ENCODE measurements at places on chromosomes 5 and 9. TPM values are rescaled to one million over a fixed set of nuclear protein-coding genes. Genes with fewer than 3 reads are reported as not detected.

DNA sequence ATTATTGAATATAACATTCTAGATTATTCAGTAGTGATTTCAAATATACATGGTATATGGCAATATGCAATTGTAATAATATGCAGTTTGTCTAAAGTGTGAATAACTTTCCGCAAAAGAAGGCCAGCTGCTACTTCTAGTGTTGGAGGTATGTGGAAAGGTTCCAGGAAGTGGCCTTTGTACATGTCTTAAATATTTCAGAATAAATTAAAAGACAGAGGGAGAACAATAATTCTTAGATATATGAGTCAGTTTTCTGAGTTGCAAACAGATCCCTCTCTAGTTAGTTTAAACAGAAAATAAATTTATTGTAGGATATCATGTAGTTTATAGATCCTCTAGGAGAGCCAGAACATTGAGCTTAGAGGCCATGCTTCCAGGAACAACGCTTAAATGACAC is 210.8 kb upstream of the ELL2 start:
- no peak for DNase-seq

Gene KCNV2
- not detected for total RNA-seq

GRCh38 chr5:164563370-164563769 is 1058.0 kb downstream of the MAT2B start:
- DNase-seq, result no peak

Gene ABO
- total RNA-seq, result not detected

Gene RRAGA
- 43.8 TPM for total RNA-seq

DNA sequence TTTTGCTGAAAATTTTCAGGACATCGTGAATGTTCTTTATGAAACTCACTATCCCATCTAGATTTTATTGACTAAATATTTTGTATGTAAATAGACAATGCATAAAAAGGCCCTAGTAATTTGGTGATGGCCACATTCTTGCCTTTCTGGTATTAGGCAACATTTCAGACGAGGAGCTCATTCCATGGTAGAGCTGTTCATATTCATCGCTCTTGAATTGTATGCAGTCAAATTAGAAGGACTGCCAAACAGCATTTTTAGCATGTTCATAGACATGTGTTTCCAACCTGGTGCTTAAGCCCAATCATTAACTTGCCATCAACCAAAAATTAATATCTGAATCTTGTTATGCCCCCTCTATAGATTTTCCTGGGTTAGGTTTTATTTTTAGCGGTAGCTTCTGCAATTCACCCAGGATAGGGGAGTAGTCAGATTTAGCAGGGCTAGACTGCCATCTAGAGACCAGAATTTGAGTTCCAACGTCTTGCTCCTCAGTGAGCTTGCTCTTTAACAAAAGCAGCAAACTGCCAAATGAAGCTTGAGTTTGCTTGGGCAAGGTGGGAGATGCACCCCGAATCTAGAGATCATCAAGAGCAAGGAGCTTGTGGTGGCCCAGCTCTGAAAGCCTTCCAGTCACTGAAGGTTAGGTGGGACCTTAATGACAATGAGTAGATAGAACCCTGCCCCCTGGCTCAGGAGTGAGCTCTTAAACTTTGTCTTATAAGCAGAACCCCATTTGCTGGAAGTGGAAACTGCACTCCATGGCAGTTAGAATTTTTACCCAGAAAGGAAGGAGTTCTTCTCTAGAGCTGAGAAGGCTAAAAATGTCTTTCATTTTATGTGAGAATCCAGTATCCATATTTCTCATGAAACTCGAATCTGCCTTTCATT is 456.2 kb downstream of the RASEF start:
- DNase-seq, result no peak

GRCh38 chr5:19988457-19988856 is 457 bp upstream of the CDH18 start:
- DNase-seq, result no peak

DNA sequence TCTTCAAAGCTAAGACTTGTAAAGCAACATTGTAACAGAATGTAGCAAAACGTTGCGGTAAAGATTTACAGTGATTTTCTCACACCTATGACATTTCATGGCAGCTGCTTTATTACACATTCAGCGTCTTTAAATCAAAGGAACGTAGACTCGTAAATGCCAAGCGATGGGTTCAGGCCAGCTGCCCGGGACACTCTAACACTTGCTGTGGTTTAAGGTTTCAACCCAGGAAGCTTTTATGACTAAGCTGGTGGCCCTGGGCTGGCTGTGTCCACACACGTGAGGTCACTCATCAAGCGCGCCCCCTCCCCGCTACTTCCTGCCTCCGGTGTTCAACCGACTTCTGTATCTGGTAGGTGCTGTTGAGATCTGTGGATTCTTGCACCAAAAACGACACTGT is 2.5 kb downstream of the SLC6A18 start:
- DNase-seq, result no peak

DNA sequence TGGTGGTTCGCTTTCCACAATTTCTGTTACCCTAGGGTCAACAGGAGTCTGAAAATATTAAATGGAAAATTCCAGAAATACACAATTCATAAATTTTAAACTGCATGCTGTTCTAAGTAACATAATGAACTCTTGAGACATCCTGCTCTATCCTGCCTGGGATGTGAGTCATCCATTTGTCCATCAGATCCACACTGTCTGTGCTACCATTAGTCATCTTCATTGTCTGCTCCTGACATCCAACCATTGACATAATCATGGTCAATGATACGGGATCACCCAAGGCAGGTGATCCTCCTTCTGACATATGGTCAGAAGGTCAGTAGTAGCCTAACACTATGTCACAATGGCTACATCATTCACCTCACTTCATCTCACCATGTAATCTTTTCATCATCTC is 276.7 kb upstream of the KIF2A start:
- DNase-seq, result no peak

DNA sequence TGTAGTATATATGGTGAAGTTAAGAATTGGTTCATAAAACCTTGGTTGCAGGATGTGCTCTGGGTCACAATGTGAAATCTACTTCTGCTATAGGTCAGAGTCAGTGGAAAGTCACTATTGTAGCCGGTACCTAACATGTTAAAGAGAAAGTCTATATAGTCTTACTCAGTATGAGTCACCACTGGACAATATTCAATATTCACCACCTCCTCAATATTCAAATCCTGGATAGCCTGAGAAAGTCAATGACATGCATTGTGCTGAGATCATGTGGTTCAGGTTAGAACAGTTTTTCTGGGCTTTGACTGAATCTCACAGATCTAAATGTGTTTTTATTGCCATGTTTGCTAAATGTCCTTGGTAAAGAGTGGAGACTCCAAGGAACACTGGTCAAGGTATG is 108.8 kb downstream of the HMHB1 start:
- DNase-seq, result no peak

Gene GABRA6
- total RNA-seq, result not detected

DNA sequence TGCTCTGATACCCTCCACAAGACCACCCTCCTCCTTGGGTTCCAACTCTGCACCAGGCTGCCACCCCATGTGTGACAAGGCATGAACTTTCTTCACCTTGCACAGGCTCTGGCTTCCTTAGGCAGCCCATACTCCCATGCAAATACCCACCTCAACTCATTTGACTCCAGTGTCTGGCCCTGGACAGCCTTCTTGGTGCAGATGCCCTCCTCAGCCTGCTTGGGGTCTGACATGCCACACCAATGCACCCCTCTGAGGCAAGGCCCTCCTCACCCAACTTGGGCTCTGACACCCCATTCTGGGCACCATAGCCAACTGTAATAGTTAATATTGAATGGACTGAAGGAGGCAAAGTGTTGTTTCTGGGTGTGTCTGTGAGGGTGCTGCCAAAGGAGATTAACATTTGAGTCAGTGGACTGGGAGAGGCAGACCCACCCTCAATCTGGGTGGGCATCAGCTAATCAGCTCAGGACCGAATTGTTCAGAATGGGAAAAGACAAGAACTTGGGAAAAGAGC is 115.0 kb upstream of the EPB41L4A start:
- DNase-seq, result no peak

DNA sequence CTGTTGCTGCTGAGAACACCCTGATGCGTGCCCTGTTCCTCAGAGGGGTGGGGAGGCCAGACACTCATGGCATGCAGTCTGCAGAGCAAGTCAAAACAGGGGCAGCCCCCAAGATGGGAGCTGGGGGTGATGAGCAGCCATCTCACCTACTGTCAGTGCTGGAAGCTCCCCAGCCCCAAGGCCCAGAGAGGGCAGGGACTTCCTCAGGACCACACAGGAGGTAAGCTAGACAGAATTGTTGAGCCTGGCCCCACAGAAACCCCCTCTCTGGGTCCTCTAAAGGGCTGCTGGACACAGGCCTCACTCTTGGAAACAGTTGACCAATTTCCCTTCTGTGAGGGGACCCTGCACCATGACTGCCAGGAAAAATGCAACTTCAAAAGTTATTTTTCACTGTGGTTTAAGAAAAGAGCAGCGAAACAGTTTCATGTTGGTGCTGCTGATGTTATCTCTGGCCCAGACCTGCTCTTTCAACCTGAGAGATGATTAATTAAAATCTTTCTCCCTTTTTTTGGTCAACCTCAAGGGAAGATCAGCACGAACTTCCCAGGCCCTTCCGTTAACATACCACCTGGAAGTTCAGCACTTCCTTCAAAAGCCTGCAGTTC is 9.6 kb downstream of the CSF2 start:
- DNase-seq, result peak; percentile 69

GRCh38 chr5:171467107-171467506 is 47.7 kb downstream of the FGF18 start:
- no peak for DNase-seq

Gene LECT2
- total RNA-seq, result not detected

Gene PRUNE2
- total RNA-seq, result 0.24 TPM

DNA sequence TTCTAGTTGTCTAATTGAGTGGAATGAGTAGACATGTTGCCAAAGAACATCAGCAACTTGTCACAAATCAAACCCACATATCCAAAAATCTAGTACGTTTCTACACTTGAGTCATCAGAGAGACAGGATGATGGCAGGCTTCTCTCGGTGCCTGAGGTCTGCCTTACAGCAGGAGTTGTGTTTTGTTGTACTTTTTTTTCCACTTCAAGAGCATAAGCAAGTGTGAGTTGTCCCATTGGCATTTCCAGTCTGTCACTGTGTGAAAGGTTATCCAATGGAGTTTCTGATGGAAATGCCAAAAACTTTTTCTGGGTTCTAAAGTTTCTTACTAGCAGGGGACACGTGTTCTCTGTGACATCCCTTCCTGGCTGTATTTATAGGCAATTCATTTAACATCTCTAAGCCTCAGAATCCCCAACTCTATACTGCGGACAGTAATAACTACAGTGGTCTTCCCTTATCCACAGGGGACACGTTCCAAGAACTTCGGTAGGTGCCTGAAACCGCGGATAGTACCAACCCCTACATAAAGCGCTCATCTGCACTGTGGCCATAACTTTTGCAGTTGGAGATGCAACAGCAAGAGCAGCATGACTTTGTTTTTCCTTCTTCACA is 246.5 kb downstream of the SYK start:
- peak; percentile 73 for DNase-seq

Gene PCDHA5
- not detected for total RNA-seq

DNA sequence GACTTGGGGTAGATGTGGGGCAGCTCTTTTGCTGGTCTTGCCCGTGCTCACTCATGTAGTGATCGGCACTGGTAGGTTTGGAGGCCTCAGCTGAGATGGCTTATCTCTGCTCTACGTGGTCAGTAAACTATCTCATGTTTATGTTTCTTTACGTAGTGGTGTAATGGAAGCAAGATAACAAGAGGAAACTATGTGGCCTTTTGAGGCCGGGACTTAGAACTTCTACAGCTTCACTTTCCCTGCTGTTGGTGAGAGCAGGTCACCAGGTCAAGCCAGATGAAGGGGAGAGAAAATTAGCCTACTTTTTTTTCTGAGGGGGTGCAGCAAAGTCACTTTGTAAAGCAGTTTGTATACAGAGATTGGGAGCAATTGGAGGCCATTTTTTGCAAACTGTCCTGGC is 8.5 kb downstream of the FOCAD start:
- DNase-seq, result no peak

Gene IL4
- total RNA-seq, result 6.4 TPM

- no peak for DNase-seq
Observed at GRCh38 chr5:95059636-95060035, 225.3 kb downstream of the MCTP1 start.

- no peak for DNase-seq
Observed at GRCh38 chr9:87243602-87244001, 254.1 kb upstream of the DAPK1 start.

DNA sequence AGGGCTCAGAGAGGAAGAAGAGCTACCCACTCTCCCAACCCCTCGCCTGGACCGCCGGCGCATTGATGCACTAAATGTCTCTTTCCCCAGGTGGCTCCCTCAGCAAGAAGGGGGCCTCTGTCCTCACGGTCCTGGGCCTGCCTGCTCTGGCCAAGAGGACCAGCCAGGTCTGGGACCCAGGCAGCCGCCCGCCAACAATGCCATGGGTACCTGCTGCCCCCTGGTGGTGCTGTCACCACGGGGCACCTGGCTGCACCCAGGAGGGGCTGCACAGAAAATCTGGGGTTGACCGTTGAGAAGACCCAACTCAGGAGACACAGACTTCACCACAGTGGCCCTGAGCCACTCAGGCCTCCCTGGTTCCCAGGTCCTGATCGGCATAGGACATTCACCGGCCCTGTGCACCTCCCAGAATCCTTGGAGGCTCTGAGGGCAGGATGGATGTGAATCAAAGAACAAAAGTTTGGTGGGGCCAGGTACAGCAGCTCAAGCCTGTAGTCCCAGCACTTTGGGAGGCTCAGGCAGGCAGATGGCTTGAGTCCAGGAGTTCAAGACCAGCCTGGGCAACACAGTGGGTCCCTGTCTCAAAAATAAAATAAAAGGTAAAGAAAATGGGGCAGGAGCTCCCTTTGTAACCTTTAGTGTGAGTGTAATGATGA is 2.4 kb upstream of the VAV2 start:
- peak; percentile 83 for DNase-seq

DNA sequence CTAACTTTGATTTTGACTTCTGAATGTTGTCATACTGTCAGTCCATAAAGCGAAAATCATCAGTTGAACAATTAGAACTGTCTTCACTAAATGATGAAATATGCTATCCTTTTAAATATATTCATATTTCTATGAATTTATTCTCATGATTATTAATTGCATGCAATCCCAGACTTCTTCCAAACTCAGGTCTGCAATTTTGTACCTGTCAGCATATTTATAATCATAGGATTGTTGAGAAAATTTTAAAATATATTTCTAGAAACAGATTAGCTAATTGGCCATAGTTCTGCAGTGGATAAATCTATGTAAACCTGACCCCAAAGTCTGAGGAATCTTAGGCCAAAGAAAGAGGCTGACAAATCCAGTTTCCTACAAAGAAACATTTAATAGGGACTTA is 347.5 kb downstream of the SLCO4C1 start:
- no peak for DNase-seq

Gene FAM53C
- total RNA-seq, result 17.2 TPM

GRCh38 chr9:87516222-87516925 is 18.7 kb downstream of the DAPK1 start:
- DNase-seq, result no peak

Gene OR5C1
- total RNA-seq, result not detected

Gene UNC13B
- 3.6 TPM for total RNA-seq

GRCh38 chr9:13491493-13492424 is 212.3 kb upstream of the MPDZ start:
- no peak for DNase-seq

DNA sequence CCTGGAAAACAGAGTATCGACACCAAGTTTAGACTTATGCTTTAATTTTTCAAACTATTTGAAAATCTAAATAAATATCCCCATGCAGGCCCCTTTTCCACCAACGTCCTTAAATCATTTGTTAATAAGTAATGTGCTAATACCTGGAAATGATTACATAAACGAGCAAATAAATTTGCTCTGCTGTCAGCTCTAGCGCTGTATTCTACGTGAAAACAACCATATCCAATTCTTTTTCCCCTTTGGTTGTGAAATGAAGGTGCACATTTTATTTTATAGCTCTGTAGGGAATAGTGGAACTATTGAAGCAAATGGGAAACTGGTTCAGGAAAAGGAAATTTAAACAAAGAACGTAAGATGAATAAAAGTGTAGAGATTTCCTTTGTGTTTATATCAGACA is 137.7 kb upstream of the ZNF608 start:
- DNase-seq, result no peak

Gene ORM2
- total RNA-seq, result not detected
